ENCODE measurements at places on chromosomes 12 and 14.
A peak's percentile ranks its signal among the peaks of the same experiment; 100 is the strongest.

DNA sequence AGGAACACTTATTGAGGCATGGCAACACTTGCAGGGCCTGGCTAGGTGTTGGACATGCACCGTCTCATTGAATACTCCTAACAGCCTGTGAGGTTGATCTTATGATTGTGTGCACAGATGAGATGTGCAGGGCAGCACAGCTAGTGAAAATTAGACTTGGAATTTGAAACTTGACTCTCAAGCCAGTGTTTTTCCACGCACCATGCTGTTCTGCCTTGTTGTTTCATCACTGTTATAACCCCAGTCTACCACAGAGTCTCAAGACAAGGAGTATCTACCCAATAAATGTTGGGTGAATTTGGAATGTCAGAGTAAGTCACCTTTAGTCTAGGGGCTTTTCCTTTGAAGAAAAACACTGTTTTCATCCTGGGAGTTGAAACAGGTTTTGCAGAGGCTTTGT lies 55.8 kb upstream of the LRIG3 start:
- no peak for DNase-seq

DNA sequence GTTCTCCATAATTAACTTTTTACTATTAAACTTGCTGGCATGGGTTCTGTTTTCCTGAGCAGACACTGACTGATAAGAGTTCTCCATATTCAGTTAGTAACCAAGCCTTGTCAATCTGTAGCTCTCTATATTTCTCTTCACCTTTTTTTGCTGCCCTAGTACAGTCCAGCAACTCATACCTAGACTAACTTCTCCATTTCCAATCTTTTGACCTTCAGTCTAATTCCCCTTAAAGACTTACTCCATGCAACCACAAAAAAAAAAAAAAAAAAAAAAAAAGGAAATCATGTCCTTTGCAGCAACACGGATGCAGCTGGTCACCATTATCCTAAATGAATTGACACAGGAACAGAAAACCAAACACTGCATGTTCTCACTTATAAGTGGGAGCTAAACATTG lies 125.7 kb upstream of the KRAS start:
- DNase-seq: no peak

DNA sequence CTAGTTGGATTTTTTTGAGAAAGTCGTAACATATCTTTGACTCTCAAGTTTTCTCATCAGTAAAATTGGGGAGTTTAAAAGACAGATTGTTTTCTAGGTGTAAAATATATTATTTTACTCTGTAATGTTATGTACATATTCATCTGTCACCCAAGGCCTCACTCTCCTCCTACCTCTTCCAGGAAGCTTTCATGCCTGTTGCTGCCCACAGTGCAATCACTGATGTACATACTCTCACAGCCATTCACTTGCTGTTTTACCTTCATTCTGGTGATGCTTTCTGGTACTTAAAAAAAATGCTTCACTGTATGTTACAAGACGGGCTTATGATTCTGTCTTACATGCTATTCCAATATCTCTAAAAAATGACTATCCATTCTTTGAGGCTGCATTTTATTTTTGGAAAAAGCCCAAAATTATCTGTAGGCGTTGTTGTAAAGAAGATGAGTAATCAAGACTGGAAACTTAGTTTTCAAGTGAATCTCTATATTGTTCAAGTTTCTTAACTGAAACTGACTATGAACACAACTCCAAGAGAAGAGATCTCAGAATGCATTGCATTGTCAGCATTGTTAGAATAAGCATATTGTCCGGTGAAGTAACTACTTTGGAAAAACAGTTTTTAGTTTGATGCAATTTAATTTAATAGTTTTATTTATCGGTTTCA lies 82.5 kb downstream of the LMO3 start:
- no peak for DNase-seq

DNA sequence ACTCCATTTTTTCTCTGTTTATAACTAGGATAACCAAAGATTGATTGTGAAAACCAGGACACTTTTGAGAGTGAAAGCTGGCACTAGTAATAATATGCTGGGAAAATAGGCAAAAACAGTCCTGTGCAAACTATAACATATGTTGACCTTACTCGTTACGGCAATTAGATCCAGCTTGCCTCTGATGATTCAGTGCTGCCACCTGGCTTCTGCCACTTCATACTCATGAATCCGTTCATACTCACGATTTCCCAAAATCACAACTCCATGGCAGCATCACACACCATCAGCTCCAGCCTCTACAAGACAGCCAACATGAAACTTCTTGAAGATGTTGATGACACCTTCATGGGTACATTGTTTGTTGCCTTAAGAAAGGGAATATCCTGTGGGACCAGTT lies 49.1 kb upstream of the CAND1 start:
- no peak for DNase-seq

- no peak for DNase-seq
These were observed 2.4 kb downstream of the FOS start for GRCh38 chr14:75280831-75281653.

GRCh38 chr12:80690090-80690489 lies 17.3 kb upstream of the MYF6 start:
- DNase-seq: no peak

DNA sequence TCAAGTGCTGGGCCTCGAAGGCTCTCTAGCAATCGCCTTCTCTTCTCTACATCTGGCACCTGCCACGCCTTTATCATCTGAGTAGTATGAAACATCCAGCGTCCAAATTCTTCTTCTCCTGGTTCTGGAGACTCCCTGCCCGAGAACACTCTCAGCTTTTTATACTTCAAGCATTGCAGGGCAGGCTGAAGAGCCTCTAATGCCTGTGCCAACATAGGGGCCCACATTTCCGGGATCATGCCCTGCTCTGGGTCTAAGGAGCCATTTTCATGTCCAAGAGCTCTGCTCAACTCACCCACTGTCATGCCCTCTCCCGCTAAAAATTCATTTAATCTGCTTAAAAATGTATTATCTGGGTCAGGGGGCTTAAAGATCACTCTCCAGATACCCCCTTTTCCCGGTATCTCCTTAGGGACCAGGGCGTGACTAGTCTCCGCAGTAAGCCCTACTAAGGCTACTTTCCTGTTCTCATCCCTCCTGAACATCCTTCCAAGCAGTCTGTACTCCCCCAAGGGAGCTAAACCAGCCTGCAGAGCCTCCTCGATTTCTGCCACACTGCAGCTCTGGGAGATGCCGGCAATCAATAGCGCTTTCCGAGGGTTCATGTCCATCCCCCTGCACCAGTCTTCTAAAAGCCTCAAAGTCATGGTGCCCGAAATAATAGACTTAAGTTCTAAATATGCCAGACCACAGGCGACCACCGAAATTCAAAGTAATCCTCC lies 940 bp downstream of the MOAP1 start:
- DNase-seq: no peak

DNA sequence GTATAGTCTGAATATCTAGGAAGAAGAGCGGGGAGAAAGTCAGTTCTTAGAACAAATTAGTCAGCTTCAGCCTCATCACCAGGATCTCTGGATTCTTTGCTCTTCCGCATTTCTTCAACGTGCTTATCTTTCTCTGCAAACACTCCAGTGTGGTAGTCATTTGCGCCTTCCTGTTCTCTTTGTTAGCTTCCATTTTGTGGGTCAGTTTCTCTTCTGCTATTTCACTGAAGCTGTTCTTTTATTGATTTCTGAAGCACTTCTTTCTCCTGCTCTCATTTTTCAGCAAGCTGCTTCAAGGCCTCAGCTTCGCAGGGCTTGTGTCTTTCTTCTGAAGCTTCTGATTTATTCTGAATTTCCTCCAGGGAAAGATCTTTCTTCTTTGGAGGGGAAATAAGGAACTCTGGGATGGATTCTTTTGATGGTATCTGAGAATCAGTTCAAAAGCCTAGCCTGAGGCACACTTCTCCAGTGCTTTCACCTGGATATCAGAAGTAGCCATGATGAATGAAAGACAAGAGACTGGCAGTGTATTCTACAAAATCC lies 13.5 kb downstream of the AMN1 start:
- peak; percentile 17 for DNase-seq

DNA sequence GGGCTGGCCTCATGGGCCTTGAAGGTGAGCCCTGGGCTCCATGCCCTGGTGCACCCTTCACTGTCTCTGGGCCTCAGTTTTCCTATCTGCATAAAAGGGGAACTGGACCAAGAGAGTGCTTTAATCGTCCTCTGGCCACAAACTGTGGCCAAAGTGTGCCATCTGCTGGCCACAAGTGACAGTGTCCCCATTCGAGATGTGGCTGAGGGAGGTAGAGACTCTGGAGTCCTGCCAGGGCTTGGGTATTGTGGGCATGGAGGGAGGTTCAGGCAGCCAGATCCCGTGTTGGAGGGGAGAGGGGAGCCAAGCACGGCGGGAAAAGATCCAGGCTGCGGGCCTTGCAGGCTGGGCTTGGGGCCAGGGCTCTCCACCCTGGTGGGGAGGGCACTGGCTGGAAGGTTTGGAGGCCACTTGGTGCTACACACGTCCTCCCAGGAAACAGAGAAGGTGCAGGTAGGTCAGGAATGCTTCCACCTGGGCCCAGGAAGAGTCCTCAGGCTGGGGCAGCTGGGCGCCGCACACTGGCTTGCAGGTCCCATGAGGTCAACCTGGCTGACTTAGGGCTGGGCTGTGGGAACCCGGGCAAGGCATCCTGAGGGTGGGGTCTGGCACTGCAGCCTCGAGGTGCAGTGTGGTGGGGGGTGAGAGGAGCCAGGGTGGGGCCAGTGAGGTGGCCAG lies 7.3 kb upstream of the KIF26A start:
- DNase-seq: no peak

DNA sequence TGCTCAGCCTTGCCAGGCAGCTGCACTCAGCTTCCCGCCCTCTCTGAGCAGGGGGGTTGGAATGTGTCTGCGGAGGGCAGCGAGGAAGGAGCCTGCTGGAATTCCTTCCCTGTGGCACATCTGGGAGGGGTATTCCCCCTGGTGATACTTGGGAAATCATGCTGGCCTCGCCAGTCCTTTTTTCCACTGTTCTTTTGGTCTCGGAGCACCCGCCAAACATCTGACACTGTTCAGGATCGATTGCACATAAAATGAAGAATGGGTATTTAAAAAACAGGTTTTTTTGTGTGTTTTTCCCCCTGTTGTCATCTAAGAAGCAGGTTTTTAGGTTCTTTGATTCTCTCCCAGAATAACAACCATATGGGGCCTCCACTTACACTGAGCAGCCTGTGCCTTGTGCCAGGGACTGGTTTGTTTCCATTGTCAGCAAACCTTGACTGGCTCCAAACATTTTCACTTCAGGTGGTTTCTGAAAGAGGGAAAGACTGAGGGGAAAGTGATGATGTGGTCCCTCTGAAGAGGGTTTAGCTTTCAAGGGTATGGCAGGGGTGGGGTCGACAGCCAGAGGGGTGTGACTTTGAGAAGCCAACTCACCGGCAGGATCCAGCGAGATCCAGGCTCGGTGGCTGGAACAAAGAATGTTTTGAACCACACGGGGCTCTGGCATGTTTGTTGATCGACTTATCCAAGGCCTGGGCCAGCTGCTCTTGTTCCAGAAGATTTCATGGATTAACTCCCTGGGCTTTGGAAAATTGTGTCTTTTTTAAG lies 215.1 kb downstream of the CACNA1C start:
- DNase-seq: no peak

DNA sequence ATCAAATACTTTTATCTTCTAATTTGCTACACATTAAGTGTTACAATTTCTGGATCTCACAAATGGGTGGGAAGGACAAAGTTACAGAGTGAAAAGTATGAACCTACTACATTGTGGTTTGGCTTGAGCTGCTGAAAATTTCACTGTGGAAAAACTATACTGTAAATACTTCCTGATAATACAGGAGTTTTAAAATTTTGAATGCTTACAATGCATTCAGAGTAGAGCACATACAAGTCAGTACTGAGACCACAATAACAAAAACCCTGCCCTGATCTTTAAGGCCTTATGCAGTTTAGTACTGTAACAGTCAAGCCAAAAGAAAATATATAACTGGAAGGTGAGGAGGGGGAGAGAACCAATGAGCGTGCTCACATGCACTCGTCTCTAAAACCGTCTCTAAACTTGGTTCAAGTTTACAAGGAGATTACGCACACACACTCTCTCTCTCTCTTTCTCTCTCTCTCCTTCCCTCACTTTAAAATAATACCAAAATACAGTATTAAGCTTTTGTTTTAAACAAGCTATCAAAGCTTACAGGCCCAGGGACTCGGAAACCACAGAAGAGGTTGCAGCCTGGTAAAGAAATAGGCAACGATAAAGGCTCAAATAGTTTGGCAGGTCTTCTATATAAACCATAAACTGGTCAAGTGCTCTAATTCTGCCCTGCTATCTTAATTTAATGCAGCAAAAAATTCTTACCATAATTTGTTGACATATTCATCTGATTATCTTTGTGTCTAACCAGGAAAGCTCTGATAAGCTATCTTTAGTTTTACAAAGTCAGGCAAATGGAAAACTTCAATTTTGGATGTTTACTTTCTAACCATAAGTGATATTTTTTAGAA lies 58.0 kb downstream of the ATF7 start:
- DNase-seq: no peak

GRCh38 chr14:63174760-63175191 lies 29.5 kb upstream of the RHOJ start:
- DNase-seq: peak; percentile 59

DNA sequence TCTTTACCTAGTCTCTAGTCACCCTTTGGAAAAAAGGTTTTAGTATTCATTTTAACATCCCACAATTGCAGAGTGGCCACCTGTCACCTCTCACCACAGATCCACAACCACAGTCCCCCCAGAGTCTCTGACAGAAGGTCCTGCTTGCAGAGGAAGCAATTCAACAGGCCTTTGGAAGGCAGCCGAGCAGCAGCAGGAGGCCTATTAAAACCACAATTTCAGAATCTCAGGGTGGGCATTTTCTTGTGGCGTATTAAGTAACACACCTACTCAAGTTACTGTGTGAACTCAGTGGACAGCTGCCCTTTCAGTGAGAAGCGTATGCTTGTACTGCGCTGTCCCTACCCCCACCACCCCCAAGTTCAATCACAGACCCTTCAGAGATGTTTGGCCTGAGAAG lies 234.0 kb upstream of the HMGA2 start:
- DNase-seq: no peak

GRCh38 chr12:6033546-6033945 lies 88.5 kb upstream of the ANO2 start:
- no peak for DNase-seq

- no peak for DNase-seq
These were observed 616.6 kb downstream of the KCNH5 start for GRCh38 chr14:62428429-62429203.

DNA sequence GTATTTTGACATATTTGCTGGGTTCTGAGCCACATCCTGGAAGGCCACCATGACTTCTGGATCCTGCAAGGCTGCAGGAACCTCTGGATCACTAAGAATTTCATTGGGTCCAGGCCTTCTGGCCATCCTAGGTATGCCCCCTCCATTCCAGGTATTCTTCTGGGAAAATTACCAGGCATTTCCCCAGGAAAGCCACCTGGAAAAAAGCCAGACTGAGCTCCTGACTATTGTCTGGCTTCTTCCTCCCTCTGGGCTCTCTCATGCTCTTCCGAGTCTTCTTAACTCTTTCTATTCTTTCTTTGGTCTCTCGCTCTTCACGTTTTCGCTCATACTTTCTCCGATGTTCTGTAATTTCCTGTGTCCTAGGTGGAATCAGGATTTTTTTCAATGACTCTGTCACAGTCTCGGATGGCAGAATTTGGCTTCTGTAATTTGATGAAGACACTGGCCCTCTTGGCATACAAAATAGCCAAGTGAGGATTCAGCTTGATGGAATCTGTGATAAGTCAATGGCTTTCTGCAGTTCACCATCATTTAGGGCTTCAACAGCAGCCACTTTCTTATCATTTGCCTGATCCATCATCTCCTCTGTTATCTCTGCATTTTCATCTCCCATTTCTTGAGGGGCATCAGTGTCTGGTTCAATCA lies 42.6 kb downstream of the ATP23 start:
- DNase-seq: no peak

- no peak for DNase-seq
These were observed 31.8 kb downstream of the CPSF2 start for GRCh38 chr14:92153581-92153980.

- DNase-seq: no peak
These were observed 50.1 kb upstream of the RERGL start for GRCh38 chr12:18139989-18140596.

- DNase-seq: no peak
These were observed 36.8 kb downstream of the SARNP start for GRCh38 chr12:55780685-55781084.
